ENCODE measurements at places on chromosomes 5 and 9. TPM values are rescaled to one million over a fixed set of nuclear protein-coding genes. Genes with fewer than 3 reads are reported as not detected.
A peak's percentile ranks its signal among the peaks of the same experiment; 100 is the strongest.

Gene MORN5
- not detected for total RNA-seq

Gene PCDHB2
- total RNA-seq, result 3.1 TPM

Gene MOB3B
- total RNA-seq, result 9.0 TPM

Gene PCDHGB7
- total RNA-seq, result 24.7 TPM

- H3K4me3 ChIP-seq, result no peak overlapping the region
- no peaks in the 10 kb centered on the region for H3K36me3 ChIP-seq
- H3K4me1 ChIP-seq, result no peaks in the 10 kb centered on the region
- H3K27ac ChIP-seq, result no peak overlapping the region
- no peaks in the 10 kb centered on the region for H3K27me3 ChIP-seq
- DNase-seq, result peak; percentile 31
Measured at GRCh38 chr5:135341016-135341666, 57.9 kb downstream of the MACROH2A1 start.

DNA sequence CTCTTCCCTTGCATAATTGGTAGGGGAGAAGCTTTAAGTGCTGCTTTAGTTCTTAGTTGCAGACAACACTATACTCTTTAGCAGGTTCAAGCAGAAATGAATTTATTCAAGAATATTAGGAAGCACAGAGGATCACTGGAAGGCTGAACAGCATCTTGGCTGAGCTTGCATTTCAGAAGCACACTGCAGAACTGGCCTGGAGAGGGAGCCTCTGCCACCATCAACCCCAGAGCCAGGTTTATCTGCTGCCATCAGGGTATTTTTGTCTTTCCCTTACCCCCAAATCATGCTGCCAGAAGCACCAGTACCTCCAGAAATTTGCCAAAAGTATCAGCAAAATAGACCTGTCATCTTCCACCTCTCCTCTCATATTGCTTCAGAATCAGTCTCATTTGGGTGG, 440.7 kb downstream of the DMAC1 start:
- no peak overlapping the region for H3K4me3 ChIP-seq
- H3K36me3 ChIP-seq, result no peaks in the 10 kb centered on the region
- no peak for DNase-seq
- no peak overlapping the region for H3K27ac ChIP-seq
- no peaks in the 10 kb centered on the region for H3K27me3 ChIP-seq

DNA sequence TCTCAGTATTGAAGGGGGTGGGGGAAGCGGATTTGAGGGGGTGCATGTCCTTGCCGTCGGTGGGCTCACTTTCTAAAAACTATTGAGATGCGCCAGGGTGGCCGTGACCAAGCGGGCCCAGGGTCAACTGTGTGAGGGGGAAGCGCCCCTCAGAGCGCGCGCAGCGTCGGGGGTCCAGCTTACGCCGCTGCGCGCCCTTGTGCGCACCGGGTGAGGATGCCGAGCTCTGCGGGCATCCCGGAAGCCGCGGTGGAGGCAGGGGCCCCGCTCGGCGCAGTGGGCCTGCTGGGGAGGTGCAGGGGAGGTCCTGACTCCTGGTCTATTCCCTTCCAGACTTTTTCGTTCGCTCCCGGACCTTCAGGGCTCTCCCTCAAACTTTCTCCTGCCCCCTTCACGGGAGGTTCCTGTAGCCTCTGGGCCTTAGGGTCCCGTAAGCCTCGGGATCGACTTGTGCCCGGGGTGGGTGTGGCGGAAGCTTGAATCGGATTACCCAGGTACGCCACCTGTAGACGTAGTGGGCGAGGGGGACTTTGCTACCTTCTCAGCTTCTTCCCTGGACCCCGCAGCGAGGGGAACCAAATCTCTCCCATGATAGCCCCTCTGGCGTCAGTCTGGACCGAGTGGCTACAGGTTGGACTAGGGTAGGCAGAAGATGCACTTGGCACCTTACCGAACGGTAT, 2.5 kb upstream of the PRDM6 start:
- H3K27me3 ChIP-seq, result no peaks in the 10 kb centered on the region
- H3K36me3 ChIP-seq, result no peaks in the 10 kb centered on the region
- H3K4me1 ChIP-seq, result peaks cover 4% of the 10 kb centered on the region
- no peak for DNase-seq
- no peak overlapping the region for H3K4me3 ChIP-seq

DNA sequence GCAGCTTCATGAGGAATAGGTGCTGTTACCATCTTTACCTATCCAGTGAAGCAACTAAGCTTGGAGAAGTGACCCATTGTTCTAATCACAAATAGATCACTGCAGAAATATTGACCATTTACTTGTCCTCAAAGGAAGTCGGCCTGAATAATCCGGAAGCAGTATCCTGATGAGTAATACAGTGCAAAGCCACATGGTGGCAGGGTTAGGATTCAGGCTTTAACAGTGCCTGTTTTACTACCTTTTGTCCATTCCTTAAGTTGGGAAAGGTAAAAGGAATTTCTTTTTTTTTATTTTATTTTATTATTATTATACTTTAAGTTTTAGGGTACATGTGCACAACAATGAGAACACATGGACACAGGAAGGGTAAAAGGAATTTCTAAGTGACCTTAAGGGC, 336.3 kb downstream of the KDM4C start:
- H3K4me1 ChIP-seq, result peaks cover 7% of the 10 kb centered on the region
- H3K36me3 ChIP-seq, result peaks cover 2% of the 10 kb centered on the region
- no peak for DNase-seq
- no peak overlapping the region for H3K4me3 ChIP-seq

DNA sequence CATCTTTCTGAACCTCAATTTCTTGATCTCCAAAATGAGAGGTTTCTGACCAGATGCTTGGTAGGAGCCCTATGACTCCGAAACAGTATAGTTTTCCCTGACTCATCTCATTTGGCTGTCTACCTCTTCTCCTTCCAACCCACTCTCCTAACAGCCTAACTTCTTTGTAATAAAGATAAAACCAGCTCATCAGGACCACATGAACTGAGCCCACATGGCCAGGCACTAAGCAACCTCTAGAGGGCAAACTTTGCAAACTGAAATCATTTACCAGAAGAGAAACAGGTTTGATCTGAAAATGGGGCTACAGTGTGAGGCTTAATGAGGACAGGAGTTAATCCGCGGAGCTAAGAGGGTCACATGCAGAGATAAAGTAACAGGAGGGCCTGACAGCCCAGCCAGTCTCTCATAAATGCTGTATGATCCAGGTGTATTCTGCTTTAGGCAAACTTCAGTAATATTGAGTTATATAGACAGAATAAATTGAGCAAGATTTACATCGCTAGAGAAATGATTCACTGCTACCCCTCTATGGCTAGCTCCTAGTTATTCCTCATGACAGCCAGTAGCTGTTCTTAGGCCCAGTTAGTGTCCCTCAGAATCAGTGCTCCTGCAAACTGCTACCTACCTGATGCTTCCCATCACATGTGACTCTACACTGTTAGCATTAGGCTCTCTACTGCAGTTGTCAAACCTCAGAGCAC, 64.6 kb downstream of the ABCA1 start:
- no peaks in the 10 kb centered on the region for H3K27me3 ChIP-seq
- H3K36me3 ChIP-seq, result no peaks in the 10 kb centered on the region
- H3K4me1 ChIP-seq, result peaks cover 4% of the 10 kb centered on the region
- H3K4me3 ChIP-seq, result no peak overlapping the region
- DNase-seq, result no peak
- H3K27ac ChIP-seq, result no peak overlapping the region

DNA sequence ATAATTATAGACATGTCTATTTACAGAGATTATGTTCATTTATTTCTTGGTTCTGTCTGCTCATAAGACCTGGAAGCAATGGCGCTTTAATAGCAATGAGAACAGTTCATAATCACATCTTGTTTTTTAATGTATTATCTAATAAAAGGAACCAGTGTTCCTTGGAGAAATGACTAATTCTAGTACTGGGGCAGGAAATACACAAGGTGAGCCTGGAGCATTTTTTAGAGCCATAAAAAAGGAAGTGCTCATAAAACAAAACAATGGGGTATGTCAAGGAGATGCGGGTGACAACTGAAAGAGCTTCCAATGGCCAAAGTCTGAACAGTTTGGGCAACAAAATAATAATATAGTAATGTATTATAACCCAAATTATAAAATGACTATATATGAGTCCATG, 531.9 kb upstream of the CHD1 start:
- H3K4me1 ChIP-seq, result no peaks in the 10 kb centered on the region
- no peak overlapping the region for H3K27ac ChIP-seq
- no peaks in the 10 kb centered on the region for H3K36me3 ChIP-seq

DNA sequence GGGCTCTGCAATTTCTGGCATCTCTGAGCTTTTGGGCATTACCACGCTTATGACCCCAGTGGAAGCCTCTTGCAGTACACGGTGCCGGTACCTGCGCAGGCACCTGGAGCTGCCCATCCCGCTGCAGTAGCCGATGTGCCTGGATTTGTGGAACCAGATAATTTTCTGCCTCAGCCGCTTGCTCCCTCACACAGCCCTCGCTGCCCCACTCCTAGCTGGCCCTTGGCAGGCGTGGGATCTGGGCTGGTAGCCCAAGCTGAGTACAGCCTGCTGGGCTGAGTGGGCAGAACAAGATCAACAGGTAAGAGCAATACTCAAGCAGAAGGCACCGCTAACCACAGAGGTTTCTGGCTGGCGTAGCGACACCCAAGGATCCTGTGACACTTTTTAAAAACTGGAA, 1808.8 kb upstream of the ACO1 start:
- DNase-seq, result no peak
- H3K36me3 ChIP-seq, result no peaks in the 10 kb centered on the region
- no peaks in the 10 kb centered on the region for H3K27me3 ChIP-seq
- H3K27ac ChIP-seq, result no peak overlapping the region
- H3K4me1 ChIP-seq, result no peaks in the 10 kb centered on the region

GRCh38 chr5:979100-979817, 29.3 kb upstream of the NKD2 start:
- no peaks in the 10 kb centered on the region for H3K4me1 ChIP-seq
- no peak overlapping the region for H3K27ac ChIP-seq
- H3K27me3 ChIP-seq, result no peaks in the 10 kb centered on the region
- H3K4me3 ChIP-seq, result no peak overlapping the region
- DNase-seq, result peak; percentile 23
- H3K36me3 ChIP-seq, result no peaks in the 10 kb centered on the region

DNA sequence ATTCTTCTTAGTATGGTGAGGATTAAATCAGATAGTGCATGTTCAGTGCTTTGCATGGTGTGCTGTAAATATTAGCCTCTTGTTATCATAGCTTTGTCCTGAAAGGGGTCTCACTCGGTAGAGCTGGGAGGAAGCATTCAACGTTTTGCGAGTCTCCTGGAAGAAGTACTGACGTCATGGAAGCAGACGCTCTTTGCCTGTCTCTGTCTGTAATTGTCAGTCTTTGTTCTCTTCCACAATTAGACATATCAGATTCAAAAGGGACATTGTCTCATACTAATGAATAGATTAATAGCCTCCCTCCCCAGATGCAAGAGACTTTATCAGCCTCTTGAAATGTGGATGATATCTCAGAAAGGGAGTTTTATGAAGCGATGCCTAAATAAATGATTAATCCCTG, 91.8 kb upstream of the CXCL14 start:
- no peak for DNase-seq
- H3K4me3 ChIP-seq, result no peak overlapping the region
- H3K27me3 ChIP-seq, result no peaks in the 10 kb centered on the region
- no peaks in the 10 kb centered on the region for H3K4me1 ChIP-seq

- H3K4me3 ChIP-seq, result no peak overlapping the region
- no peak for DNase-seq
- no peaks in the 10 kb centered on the region for H3K36me3 ChIP-seq
- H3K27me3 ChIP-seq, result no peaks in the 10 kb centered on the region
- no peaks in the 10 kb centered on the region for H3K4me1 ChIP-seq
Measured at GRCh38 chr9:4327504-4328191, 27.8 kb upstream of the GLIS3 start.

DNA sequence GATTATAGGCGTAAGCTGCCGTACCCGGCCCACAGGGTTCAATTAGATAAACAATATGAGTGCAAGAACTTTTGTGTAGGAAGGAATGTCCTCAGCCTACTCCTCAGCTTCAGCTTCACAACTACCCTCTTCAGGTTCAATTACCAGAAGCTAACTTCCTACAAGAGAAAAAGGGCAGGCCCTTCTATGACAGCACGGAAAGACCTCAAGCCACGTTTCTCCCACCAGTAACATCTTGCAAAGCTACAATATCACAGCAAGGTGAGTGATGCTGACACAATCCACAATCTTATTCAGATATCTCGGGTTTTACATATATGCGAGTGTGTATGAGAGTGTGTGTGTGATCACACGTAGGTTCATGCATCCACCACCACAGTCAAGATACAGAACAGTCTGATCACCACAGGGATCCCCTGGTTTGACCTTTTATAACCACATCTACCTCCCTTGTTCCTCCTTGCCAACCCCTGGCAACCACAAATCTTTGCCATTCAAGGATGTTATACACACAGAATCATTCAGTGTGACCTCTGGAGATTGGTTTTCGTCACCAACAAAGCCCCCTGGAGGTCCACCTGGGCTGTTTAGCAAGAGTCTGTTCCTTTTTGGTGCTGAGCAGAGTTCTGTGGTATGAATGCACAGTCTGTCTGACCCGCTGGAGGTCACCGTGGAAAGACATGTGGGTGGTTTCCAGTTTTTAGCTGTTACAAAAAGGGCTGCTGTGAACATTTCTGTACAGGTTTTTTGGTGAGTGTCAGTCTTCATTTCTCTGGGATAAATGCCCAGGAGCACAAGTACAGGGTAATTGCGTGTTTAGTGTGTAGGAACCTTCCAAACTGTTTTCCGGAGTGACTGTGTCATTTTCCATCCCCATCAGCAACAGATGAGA, 38.2 kb downstream of the IPPK start:
- no peaks in the 10 kb centered on the region for H3K27me3 ChIP-seq
- H3K27ac ChIP-seq, result peak overlapping the region; percentile 42
- no peaks in the 10 kb centered on the region for H3K4me1 ChIP-seq
- H3K4me3 ChIP-seq, result no peak overlapping the region

DNA sequence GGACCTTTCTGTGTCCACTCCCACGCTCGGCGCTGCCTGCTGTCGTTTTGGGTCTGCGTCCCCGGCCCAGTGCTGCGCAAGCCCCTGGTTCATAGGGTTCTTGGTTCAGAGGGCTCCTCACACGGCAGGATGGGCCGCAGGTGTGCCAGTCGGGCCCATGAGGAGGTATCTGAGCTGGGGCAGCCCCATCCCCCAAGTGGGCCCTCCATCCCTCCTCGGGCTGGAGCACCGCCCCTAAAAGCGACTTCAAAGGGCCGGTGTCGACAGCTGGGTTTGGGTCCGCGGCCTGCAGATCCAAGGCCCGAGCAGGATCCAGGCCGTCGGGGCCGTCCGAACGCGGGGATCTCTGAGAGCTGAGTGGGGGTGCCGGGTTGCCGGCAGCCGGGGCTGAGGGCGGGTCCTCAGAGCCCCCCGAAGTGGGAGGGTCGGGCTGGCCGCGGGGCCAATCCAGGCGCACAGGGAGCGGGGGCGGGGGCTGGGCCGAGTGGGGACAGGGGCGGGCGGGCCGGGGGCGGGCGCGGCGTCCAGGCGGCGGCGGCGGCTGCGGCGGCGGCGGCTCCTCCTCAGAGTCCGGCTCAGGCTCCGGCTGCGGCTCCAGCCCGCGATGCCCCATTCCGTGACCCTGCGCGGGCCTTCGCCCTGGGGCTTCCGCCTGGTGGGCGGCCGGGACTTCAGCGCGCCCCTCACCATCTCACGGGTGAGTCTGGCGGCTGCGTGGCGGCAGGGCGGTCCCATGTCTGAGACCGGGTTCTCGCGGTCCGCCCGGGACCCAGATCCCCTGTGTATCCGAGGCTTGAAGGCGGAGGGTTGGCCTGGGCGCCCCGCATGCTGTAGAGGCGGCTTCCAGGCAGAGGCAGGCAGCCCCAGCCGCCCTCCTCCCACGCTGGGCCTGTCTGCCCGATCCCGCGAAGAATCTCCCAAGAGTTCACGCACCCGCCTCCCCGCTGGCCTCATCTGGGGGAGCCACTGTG, at the start of gene PDLIM4:
PDLIM4 (plus strand) TSS at position 566 of the 971 bp plus-strand sequence; CDS start at position 605, 39 bp downstream.
- H3K4me1 ChIP-seq, result no peaks in the 10 kb centered on the region
- H3K4me3 ChIP-seq, result peak within 1 kb of the TSS; percentile 41
- H3K36me3 ChIP-seq, result no peaks in the 10 kb centered on the region
- peak; percentile 86 for DNase-seq
- no peaks in the 10 kb centered on the region for H3K27me3 ChIP-seq

All from aorta (tissue), 5 donors.